ENCODE measurements at places on chromosomes 13 and 19. TPM values are rescaled to one million over a fixed set of nuclear protein-coding genes. Genes with fewer than 3 reads are reported as not detected.

The TEX101 gene
- not detected for total RNA-seq

The POSTN gene
- 3.4 TPM for total RNA-seq

The TJP3 gene
- total RNA-seq = not detected

The ZNF607 gene
- total RNA-seq = 25.9 TPM

The SLC25A15 gene
- 21.1 TPM for total RNA-seq

The APOC4 gene
- not detected for total RNA-seq

The ANKRD27 gene
- total RNA-seq = 43.0 TPM

The PSG2 gene
- total RNA-seq = not detected
